ENCODE measurements at places on chromosomes 6 and 20.

- no peak for DNase-seq
Measured at GRCh38 chr6:61210549-61210948, 1075.5 kb downstream of the KHDRBS2 start.

GRCh38 chr6:43144879-43145278 lies 26.2 kb upstream of the SRF start:
- no peak for DNase-seq

- no peak for DNase-seq
Measured at GRCh38 chr6:144478483-144478882, 193.3 kb downstream of the UTRN start.

GRCh38 chr6:22334778-22335177 lies 37.9 kb upstream of the PRL start:
- no peak for DNase-seq

GRCh38 chr20:31667315-31668285 lies 29.9 kb downstream of the COX4I2 start:
- DNase-seq = no peak

DNA sequence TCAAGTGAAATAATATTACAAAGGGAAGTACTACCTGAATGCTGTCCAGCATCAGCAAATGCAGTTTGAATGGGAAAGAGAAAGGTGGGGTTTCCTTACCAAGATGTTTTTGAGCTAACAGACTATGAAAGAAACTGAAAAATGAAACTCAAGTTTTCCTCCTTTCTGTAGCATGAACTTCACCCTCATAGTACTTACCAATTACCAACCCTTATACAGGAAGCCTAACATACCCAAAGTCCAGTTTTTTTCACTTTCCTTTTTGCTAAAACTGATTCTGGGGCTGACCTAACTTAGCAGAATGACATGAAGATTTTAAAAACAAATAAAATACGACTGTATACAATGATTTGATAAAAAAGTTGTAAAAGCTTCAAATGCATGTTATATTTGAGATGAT lies 5.2 kb downstream of the ZNFX1 start:
- DNase-seq = no peak

All from NCI-H187 treated with DMSO at 0.1 percent for 48 hours (cell line).